Left ventricle myocardium superior (tissue), 1 donor: ENCODE measurements at places on chromosomes 13 and 19. TPM values are rescaled to one million over a fixed set of nuclear protein-coding genes. Genes with fewer than 3 reads are reported as not detected.

The METTL21C gene
- not detected for total RNA-seq

DNA sequence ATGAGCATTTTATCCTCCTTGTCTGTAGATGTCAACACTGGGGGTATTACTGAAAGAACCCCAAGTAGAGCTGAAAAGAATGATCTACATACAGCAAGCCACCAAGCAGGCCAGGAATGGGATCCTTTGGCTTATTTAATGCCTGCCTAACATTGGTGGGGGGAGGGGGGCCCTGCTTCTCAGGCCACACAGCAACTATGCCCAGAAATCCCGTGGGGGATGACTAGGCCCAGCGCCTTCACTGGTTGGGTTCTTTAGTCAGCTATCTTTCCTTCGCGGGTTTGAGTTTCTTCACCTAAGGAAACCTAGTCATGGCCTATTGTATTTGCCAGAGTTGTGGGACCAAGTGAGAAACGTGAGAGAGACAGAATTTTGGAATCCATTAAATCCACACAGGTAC, 80.5 kb downstream of the CCNA1 start:
- DNase-seq, result no peak

- DNase-seq, result no peak
Observed at GRCh38 chr13:29875646-29876045, 25.2 kb upstream of the UBL3 start.

DNA sequence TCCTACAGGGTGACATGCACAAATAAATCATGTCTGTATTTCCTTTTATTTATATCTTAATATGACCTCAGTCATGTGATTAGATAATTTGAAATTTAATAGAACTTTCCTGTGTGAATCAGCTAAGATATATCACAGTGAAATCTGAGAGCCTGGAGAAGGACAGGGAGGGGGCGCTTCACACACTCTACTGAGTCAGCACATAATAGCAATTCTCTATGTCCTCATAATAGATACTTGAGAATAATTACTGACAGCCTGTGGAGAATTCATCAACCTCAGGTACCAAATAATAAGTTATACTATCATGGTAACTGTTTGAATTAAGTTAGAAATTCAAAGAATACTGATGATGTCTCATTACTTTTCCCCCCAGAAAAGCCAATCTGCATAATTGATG, 98.0 kb upstream of the SLC10A2 start:
- no peak for DNase-seq

GRCh38 chr13:94254737-94255136, 224.7 kb downstream of the DCT start:
- no peak for DNase-seq

- DNase-seq, result no peak
Observed at GRCh38 chr19:31214997-31215396, 134.2 kb downstream of the TSHZ3 start.
